ENCODE measurements at places on chromosomes 11 and 22. TPM values are rescaled to one million over a fixed set of nuclear protein-coding genes. Genes with fewer than 3 reads are reported as not detected.

DNA sequence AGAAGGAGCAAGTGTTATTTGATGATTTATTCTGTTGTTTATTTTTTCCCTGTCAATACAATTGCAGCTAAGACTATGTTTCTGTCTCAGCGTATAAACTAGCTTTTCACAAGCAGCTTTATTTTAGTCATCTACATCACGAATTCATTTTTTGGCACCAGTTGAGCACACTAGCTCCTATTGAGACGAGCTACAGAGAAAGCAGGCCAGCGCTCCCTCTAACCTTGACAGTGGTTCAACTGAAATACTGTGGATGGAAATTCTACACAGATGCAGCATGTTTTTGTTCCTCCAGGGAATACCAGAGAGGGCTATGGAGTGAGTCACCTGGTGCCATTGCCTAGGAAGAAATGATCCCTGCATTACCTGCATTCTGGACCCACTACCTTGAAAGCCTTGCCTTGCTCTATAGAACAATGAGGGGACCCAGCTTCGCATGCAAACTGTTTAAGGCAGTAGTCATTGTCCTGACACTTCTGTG is 108.2 kb upstream of the ARHGAP42 start:
- DNase-seq = no peak

- DNase-seq = no peak
Observed at GRCh38 chr11:61092908-61093763, 9.2 kb upstream of the CD5 start.

- no peak for DNase-seq
Observed at GRCh38 chr22:30105483-30105882, 25.2 kb downstream of the HORMAD2 start.

The TANGO2 gene
- 30.0 TPM for total RNA-seq
